ENCODE measurements at places on chromosomes 5 and 9. TPM values are rescaled to one million over a fixed set of nuclear protein-coding genes. Genes with fewer than 3 reads are reported as not detected.

Gene TNFSF15
- 0.09 TPM for total RNA-seq

Gene FCN2
- total RNA-seq = not detected

Gene GABRA1
- not detected for total RNA-seq

Gene SLC6A7
- not detected for total RNA-seq

Gene ANKRD18A
- not detected for total RNA-seq
